ENCODE measurements at places on chromosomes 2 and 18.

DNA sequence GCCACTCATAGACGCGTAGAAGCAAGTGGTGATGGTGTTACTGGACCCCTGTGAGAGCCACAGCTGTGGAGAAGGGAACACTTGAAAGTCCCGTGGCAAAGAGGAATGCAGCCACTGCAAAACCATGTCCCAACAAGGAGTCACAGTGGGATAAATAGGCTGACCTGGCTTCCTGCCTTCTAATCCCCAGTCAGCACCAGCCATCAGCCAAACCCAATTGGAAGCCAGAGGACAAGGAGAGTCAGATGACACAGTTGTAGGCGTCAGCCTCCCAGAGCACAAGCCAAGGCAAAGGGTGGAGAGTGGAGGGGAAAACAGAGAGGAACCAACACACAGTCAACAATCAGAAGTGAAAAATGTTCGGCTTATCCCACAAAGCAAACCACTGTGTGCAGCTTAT, 5.5 kb upstream of the CYBRD1 start:
- DNase-seq = no peak

DNA sequence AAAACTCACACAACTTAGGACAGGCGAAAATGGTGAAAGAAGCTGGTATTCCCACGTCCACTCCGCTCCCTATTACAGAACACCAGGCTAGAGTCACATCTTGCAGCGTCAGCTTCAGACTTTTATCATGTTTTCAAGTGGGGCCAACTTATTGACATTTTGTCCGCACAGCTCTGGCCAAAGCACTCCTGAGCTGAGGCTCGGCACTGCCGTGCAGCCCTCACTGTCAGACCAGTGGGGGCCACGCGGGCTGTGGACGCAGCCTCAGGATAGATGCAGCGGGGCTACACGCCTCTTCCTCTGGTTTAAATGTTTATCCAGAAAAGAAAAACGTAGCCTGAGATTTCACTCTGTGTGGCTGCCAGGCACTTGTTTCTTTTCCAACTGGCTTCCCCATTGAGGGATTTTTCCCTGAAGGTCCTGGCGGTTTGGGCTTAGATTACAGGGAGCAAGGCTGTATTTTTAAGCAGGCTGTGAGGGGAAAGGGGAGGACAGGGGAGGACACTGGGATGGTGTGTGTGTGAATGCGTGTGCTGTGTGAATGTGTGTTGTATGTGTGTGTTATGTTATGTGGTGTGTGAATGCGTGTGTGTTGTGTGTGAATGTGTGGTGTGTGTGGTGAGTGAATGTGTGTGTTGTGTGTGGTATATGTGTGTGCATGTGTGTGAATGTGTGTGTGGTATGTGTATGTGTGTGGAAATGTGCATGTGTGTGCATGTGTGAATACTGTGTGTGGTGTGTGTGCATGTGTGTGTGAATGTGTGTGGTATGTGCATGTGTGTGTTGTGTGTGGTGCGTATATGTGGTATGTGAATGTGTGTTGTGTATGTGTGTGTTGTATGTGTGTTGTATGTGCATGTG, 267.6 kb downstream of the DCDC2C start:
- no peak for DNase-seq

- no peak for DNase-seq
Observed at GRCh38 chr2:46796843-46797625, 118.6 kb downstream of the MCFD2 start.

GRCh38 chr18:73059280-73059679, 191.5 kb upstream of the NETO1 start:
- DNase-seq = no peak

GRCh38 chr18:26657631-26658581, 109.6 kb upstream of the KCTD1 start:
- DNase-seq = no peak

DNA sequence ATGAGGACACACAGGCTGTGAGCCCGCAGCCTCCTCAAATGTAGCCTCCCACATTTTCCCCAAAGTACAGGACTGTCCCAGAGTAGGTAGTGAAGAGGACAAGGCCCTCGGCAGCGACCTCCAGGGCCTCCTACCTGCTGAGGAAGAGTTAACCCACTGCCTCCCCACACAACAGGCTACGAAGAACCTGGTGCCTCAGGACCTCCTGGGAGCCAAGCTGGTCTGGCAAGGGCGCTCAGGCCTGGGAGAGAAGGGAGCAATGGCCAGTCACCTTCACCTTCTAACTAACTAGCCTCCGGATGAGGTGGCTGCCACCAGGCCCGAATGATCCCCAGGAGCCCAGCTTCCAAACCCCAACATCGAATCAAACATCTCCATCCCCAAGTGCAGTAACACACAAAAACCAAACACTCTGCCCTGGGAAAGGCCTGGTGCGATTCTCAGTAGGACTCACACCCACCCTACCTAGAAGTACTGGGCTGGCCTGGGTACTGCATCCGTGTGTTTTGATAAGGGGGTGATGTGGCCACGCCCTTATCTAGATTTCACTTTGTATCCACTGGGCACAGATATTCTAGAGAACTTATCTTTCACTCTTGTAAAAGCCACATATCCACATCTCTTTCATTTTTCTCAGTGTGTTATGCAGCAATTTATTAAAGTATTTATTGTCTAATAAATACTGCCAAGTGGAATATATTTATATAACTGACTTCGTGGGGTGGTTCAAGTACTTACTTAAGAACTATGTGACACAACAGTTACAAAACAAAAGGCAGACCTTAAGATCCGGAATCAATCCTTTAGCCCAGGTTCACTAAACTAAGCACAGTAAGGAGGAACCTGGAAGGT, 9.7 kb downstream of the ERFE start:
- no peak for DNase-seq

DNA sequence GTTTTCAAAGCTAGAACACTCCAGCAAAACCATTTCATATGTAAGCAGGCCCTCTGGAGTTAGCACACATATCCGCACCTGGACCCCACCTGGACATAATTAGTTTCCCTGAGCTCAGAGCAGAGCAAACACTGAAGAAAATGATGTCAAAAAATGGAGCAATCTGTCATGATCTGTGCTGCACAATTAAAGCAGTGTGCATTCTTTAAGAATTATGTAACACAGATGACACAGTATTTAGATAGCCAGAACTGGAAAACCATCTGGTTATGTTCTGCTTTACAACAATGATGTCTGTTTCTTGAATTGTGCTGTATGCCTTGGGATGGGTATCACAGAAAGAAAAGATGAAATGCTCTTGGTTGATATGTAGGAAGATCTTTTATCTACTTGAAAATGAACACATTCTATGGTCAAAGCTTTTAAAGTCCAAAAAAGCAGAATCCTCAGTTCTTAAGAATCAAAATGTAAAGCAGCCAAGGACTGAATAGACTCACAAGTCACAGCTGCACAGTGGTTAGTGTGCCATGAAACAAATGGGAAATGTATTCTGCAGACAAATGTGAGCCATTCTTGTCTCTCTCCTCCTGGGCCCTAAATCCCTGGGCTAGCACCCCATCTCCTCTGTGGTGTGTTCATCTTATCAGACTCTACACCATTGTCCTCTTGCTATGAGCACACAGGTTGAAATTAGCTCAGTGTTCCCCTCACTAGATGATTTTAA, 36.8 kb downstream of the HRH4 start:
- no peak for DNase-seq
